ENCODE measurements at places on chromosomes 16 and 17. TPM values are rescaled to one million over a fixed set of nuclear protein-coding genes. Genes with fewer than 3 reads are reported as not detected.

- DNase-seq = no peak
Measured at GRCh38 chr17:49749730-49750129, 14.2 kb downstream of the FAM117A start.

DNA sequence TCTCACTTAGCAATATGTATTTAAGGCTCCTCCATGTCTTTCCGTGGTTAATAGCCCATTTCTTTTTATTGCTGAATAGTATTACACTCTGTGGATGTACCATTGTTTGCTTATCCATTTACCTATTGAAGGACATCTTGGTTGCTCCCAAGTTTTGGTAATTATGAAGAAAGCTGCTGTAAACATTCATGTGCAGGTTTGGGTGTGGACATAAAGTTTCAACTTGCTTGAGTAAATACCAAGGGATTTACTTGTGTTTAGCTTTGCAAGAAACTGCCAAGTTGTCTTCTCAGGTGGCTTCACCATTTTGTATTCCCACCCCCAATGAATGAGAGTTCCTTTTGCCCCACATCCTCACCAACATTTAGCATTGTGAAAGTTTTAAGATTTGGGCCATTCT is 9.5 kb downstream of the LRRC36 start:
- DNase-seq = no peak

Gene SEC14L5
- 0.65 TPM for total RNA-seq

- DNase-seq = no peak
Measured at GRCh38 chr17:45428050-45428617, 4.5 kb downstream of the ARHGAP27 start.

Gene TNFRSF13B
- total RNA-seq = not detected

- DNase-seq = no peak
Measured at GRCh38 chr16:56348168-56349085, 76.9 kb downstream of the AMFR start.

GRCh38 chr17:61468263-61468907 is 16.2 kb downstream of the TBX4 start:
- no peak for DNase-seq

Gene CA4
- total RNA-seq = 30.6 TPM

- DNase-seq = no peak
Measured at GRCh38 chr17:52027081-52027480, 131.4 kb downstream of the CA10 start.

Gene TSPOAP1
- 1.9 TPM for total RNA-seq

Gene LAT
- total RNA-seq = 6.2 TPM

GRCh38 chr16:65254144-65254543 is 132.3 kb upstream of the CDH11 start:
- DNase-seq = no peak

GRCh38 chr16:30060836-30061554 is 4.6 kb upstream of the ALDOA start:
- DNase-seq = no peak

Gene KRT23
- not detected for total RNA-seq

DNA sequence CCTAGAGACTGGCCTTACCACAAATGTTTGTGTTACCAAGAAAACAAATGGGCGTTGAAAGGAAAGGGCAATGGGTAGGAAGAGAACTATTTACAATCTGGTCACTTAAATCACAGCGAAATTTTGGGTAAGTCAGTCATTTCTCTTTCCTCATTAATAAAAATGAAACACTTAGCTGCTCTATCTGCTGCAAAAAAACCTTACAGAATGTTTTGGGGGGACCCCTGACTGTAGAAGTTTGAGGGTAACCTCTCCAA is 742 bp upstream of the NUTF2 start:
- no peak for DNase-seq

GRCh38 chr16:28905229-28905754 is 19.7 kb downstream of the RABEP2 start:
- no peak for DNase-seq

Gene OR1G1
- not detected for total RNA-seq

- DNase-seq = no peak
Measured at GRCh38 chr17:9472541-9472940, 103.1 kb downstream of the STX8 start.

Gene BCAR1
- 34.5 TPM for total RNA-seq

GRCh38 chr17:65774787-65775186 is 213.3 kb upstream of the AXIN2 start:
- no peak for DNase-seq

Gene GPR139
- not detected for total RNA-seq

Measured in omental fat pad (tissue), 4 donors.